Peyer's patch (tissue), 4 donors: ENCODE measurements at places on chromosomes 4 and X.

DNA sequence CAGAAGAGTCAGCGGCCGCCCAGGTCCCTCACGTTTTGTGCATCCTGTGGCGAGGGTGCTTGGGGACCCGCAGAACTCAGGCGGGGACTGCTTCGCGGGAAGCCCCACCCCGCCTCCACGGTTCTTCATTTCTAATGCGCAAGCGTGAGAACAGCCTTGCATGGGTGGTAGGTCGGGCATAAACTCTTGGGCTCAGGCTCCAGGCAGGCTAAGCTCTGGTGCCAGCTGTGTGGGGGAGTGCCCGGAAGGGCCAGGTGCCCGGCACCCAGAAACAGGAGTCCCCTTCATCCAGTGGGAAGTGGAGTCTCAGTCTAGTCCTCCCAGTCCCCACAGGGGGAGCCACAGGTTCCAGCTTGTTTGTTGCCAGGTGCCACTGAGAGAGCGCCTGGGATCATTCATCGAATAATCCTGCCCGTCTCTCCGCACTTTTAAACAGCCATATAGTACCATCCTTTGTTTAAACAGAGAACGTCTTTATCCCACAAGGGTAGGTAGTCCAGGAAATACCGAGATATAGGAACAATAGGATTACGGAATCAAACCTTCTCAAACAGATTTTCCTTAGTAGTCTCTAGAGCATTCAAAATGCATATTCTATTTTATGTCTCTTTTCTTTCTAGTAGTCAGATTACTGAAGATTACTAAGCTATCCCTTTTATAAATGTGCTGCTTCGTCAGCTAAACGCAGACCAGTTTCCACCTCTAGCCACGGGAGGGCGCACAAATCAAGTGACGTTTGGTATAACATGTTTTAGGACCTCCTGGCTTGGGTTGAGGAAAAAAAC lies 12.7 kb upstream of the RBBP7 start:
- H3K27ac ChIP-seq: peak overlapping the region; percentile 72
- no peaks in the 10 kb centered on the region for H3K4me1 ChIP-seq
- H3K27me3 ChIP-seq: no peaks in the 10 kb centered on the region
- peak; percentile 88 for DNase-seq
- peak overlapping the region; percentile 44 for H3K4me3 ChIP-seq

DNA sequence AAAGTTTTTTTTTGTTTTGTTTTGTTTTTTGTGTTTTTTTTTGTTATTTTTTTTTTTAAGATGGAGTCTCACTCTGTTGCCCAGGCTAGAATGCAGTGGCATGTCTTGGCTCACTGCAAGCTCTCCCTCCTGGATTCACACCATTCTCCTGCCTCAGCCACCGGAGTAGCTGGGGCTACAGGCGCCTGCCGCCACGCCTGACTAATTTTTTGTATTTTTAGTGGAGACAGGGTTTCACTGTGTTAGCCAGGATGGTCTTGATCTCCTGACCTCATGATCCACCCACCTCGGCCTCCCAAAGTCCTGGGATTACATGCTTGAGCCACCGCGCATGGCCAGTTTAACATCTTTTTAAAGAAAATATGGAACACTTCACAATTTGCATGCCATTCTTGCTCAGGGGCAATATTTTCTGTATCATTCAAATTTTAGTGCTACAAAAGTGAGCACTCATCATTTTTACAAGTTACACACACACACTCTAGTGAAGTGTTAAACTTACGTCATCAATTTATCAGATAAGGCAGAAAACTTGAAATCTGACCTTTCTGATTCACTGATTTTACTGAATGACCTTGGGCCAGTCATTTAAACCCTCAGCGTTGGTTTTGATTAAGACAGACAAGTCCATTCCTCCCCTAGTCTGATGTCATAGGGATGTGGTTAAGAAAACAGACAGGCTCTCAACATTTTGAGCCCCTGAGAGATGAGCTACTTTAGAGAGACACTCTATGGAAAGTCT lies 61.2 kb downstream of the TRIM2 start:
- no peak for DNase-seq
- H3K36me3 ChIP-seq: no peaks in the 10 kb centered on the region
- H3K4me3 ChIP-seq: no peak overlapping the region
- no peak overlapping the region for H3K27ac ChIP-seq

DNA sequence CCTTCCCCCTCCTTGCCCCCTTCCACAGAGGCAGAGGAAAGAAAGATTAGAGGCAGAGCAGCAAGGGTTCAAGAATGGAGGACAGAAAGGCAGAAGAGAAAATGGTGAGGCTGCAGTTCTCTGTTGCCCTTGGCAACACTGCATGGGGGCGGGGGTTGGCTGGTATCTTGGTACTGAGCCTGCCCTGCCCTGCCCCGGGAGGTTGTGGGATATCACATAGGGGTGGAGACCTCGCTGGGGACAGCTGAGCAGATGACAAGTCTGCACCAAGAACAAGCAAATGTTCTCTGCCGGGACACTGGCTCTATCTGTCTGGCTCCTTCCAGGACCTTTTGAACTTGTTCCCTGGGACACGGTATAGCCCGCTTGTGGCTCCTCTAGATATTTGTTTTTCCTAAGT lies 39.8 kb downstream of the NHS start:
- H3K36me3 ChIP-seq: no peaks in the 10 kb centered on the region
- no peaks in the 10 kb centered on the region for H3K4me1 ChIP-seq
- H3K27me3 ChIP-seq: no peaks in the 10 kb centered on the region

- H3K36me3 ChIP-seq: peaks cover 76% of the 10 kb centered on the region
- no peak for DNase-seq
- no peaks in the 10 kb centered on the region for H3K4me1 ChIP-seq
- no peak overlapping the region for H3K27ac ChIP-seq
Measured at GRCh38 chr4:39308611-39309010, 57.6 kb downstream of the RFC1 start.

DNA sequence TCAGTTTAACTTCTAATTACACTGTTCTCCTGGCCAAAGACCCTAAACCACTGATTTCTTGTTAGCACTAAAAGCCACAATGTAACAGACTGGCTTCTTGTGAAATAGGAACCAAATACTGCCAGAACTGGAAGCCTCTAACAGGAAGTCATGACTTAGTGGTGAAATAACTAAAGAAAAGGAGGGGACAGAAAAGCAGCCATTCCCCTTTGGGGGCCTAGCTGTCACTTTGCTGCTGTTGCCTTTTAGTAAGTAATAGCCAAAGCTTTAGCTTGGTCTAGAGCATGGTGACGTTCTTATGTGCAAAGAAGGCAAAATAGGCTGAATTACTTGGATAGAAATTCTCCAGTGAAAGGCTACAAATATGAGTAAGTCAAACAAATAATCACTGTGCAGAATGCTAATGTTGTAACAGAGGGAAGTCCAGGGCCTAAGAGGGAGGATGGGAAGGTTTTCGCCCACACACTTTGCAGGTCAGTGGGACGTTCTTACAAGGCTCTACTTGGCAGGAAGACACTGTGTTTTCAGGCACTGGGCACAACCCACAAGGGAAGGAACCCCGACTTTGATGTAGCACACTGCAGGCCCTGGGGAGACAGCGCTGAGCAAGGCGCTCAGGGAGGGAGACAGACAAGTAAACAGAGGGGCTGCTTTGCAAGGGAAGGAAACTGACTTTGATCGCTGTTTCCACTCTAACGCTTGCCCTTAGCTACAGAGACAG lies 16.7 kb downstream of the GAB3 start:
- DNase-seq: no peak
- no peaks in the 10 kb centered on the region for H3K4me1 ChIP-seq
- H3K4me3 ChIP-seq: no peak overlapping the region
- no peaks in the 10 kb centered on the region for H3K27me3 ChIP-seq
- H3K36me3 ChIP-seq: no peaks in the 10 kb centered on the region
- H3K27ac ChIP-seq: peak overlapping the region; percentile 85

DNA sequence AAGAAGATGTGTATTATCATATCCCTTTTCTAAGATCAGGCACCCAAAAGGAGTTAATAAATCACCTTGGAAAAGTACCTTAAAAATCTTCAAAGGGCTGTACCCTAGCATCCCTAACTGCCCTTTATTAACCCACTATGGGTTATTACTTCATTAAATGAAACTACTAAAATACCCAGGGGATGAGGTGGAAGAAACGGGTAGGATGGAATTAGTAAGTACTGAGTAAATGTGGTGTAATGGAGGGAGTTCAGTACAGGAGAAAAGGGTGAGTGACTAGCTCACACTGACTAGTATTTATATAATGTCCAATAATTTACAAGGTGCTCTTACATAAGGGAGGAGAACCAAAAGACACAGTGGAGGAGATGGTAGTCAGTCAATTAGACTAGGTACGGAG lies 51.0 kb upstream of the RASGEF1B start:
- H3K27ac ChIP-seq: no peak overlapping the region
- no peak overlapping the region for H3K4me3 ChIP-seq
- H3K4me1 ChIP-seq: no peaks in the 10 kb centered on the region
- no peaks in the 10 kb centered on the region for H3K27me3 ChIP-seq
- H3K36me3 ChIP-seq: no peaks in the 10 kb centered on the region

GRCh38 chrX:1485033-1485432 lies 32.3 kb upstream of the ASMTL start:
- no peak overlapping the region for H3K27ac ChIP-seq
- peak; percentile 14 for DNase-seq
- H3K27me3 ChIP-seq: no peaks in the 10 kb centered on the region
- no peaks in the 10 kb centered on the region for H3K36me3 ChIP-seq
- H3K4me1 ChIP-seq: no peaks in the 10 kb centered on the region
- H3K4me3 ChIP-seq: no peak overlapping the region

DNA sequence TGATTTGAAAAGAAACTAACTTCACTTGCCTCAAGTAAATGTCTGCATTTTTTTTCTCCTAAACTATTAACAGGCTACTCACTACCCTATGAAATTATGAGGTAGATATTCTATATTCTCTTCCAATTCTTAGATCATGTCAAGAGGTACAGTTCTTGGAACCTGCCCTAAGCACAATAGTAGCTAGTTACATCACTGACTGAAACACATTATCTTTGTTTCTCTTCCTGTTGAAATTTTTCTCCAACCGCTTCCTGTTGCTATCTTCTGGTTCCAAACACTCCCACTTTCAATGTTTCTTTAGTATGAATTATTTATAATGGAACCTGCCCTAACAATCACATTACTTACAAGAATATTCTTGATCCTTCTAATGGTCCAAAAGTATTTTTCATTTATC lies 5.0 kb upstream of the BANK1 start:
- no peaks in the 10 kb centered on the region for H3K36me3 ChIP-seq
- H3K27me3 ChIP-seq: no peaks in the 10 kb centered on the region
- no peak overlapping the region for H3K27ac ChIP-seq
- DNase-seq: no peak
- no peak overlapping the region for H3K4me3 ChIP-seq

DNA sequence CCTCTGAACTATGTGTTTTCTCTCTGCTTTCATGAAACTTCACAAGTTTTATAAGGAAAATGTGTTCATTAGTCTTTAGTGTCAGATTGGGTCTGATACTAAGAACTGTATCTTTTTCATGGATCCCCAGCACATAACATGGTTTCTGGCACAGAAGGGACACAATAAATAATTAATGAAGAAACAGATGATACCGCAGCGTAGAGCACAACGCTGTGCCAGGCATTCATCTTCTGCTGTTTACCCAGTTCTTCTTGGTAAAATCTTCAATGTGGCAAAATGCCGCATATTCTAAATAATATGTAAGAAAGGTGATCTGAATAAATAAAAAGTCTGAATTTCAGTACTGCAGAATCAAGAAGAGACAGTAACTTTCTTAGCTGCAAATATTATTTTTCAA lies 12.3 kb downstream of the SCARB2 start:
- H3K4me3 ChIP-seq: no peak overlapping the region
- H3K36me3 ChIP-seq: no peaks in the 10 kb centered on the region
- no peak for DNase-seq
- peaks cover 3% of the 10 kb centered on the region for H3K4me1 ChIP-seq
- no peaks in the 10 kb centered on the region for H3K27me3 ChIP-seq
